ENCODE measurements at places on chromosomes 7 and 10.

DNA sequence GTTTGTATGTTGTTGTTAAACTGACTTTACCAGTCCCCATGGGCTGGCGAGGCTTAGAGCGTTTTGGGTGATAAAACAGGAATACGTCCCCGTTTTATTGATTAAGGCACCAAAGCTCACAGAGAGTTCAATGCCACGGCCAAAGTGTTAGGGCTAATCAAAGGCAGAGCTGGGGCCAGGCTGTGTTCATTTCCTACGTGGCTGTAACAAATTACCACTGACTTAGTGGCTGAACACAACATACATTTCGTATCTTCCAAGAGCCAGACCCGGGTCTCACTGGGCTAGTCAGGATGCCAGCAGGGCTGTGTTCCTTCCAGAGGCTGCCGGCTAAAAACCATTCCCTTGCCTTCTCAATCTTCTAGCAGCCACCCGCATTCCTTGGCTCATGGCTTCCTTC lies 94.4 kb upstream of the HABP2 start:
- H3K36me3 ChIP-seq: no peaks in the 10 kb centered on the region
- peaks cover 1% of the 10 kb centered on the region for H3K27me3 ChIP-seq
- H3K4me1 ChIP-seq: no peaks in the 10 kb centered on the region
- no peak overlapping the region for H3K4me3 ChIP-seq
- no peak overlapping the region for H3K27ac ChIP-seq

- H3K4me1 ChIP-seq: peaks cover 2% of the 10 kb centered on the region
- DNase-seq: no peak
- H3K4me3 ChIP-seq: no peak overlapping the region
- no peaks in the 10 kb centered on the region for H3K36me3 ChIP-seq
- peaks cover 5% of the 10 kb centered on the region for H3K27me3 ChIP-seq
These were observed 7.3 kb downstream of the IL2RA start for GRCh38 chr10:6054884-6055283.

DNA sequence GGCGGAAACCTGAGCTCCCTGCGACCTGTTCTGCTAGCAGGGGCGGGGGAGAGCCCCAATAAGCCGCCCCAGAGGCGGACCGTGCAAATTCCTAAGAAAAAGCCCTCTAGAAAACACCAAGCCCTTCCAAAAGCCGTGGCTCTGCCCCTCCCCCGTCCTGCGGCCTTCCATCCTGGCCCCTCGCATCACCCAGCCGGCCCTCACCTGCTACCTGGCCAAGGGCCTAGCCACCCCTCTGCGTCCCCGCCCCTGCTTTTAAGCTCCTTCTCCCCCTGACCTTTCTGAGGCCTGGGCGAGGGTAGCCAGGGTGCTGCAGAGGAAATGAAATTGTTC lies 24.9 kb downstream of the SKIDA1 start:
- no peak for DNase-seq
- H3K4me1 ChIP-seq: peaks cover 26% of the 10 kb centered on the region
- peak overlapping the region; percentile 46 for H3K4me3 ChIP-seq
- H3K27ac ChIP-seq: no peak overlapping the region

GRCh38 chr10:43138757-43139241 lies 554 bp downstream of the CSGALNACT2 start:
- H3K36me3 ChIP-seq: no peaks in the 10 kb centered on the region
- peak overlapping the region; percentile 92 for H3K4me3 ChIP-seq
- peak overlapping the region; percentile 92 for H3K27ac ChIP-seq
- peaks cover 18% of the 10 kb centered on the region for H3K27me3 ChIP-seq
- H3K4me1 ChIP-seq: peaks cover 32% of the 10 kb centered on the region

DNA sequence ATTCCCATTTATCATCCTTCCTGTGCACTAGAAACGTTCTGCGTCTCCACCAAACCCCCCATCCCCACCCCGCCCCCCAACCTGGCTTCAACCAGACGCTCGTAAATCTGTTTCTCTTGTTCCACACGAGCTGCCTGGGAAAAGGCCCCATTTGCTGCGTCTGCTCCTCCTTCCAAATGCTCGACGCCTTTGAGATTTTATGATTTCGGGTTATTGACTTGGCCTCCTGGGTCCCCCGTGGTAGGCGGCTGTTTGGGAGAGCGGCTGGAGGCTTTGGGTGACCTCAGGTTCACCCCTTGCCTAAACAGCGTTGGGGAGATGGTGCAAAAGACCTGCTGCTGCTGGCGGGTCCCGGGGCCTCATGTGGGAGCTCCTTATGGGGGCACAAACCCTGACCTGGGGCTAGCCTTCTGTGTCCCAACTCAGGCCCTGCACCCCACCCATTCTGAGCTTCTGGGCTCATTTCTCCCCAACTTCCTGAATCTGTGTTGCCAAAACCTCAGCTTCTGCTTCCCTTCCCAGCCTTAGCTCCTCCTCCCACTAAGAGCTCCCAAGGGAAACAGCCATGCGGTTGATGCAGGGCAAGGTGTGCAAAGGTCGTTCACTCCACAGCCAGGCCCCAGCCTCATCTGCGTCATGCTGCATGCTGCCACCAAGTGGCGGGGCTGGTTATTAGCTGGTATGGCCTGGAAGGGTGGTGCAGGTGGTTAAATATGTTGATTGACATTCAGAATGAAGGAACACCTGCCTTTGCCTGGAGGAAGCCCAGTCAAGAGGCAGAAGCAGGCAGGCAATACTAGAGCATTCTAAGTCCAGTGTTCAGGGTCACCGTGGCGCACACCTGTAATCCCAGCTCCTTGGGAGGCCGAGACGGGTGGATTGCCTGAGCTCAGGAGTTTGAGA lies 49.1 kb upstream of the ELN start:
- no peak overlapping the region for H3K27ac ChIP-seq
- peaks cover 18% of the 10 kb centered on the region for H3K4me1 ChIP-seq
- peak; percentile 45 for DNase-seq
- no peaks in the 10 kb centered on the region for H3K36me3 ChIP-seq
- H3K27me3 ChIP-seq: peaks cover 10% of the 10 kb centered on the region

DNA sequence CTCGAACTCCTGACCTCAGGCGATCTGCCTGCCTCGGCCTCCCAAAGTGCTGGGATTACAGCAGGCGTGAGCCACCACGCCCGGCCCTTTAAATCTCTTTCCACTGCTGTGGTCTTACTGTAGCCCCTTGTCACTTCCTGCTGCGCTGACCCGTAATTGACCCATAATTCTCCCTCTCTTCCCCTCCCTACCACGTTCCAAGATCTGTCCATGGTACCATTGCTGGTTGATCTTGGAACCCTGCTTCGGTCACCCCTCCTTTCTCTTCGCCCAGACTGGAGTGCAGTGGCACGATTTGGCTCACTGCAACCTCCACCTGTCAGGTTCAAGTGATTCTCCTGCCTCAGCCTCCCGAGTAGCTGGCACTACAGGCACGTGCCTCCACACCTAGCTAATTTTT lies 6.5 kb downstream of the POR start:
- no peak for DNase-seq
- H3K4me3 ChIP-seq: no peak overlapping the region
- peaks cover 10% of the 10 kb centered on the region for H3K4me1 ChIP-seq
- H3K27ac ChIP-seq: no peak overlapping the region

DNA sequence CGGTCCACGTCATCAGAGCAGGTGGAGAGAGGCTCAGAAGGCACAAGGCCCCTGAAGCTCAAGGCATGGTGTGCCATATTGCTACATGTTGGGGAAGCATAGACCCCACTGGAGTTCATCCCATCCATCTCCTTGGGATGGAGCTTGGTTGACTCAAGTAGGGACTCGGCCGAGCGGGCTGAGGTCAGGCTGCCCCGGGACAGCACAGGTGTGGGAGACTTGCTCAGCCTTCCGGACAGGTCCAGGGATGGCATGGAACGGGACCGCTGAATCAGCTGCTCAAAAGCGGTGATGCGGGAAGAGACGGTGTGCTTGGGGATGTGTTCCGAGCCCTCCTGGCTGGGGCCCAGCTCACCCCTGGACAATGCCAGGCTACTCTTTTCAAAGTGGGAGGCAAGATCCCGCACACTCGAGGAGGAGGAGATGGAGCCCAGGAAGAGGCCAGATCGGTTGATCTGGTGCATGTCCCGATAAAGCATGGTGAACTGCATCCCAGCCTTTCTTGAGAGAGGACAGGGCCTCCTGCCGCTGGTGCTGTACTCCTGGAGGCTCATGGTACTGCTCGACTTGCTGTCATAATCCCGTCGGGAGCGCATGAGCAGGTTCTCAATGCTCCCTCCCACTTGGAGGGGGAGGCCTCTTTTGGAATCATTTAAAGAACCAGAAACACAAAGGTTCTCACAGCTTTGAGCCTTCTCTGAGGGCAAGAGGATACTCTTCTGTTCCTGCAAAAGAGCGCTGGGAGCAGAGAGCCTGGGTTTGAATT lies 65.6 kb upstream of the PDLIM1 start:
- no peak for DNase-seq
- H3K4me1 ChIP-seq: peaks cover 2% of the 10 kb centered on the region
- no peak overlapping the region for H3K4me3 ChIP-seq
- H3K36me3 ChIP-seq: peaks cover 10% of the 10 kb centered on the region
- H3K27me3 ChIP-seq: peaks cover 6% of the 10 kb centered on the region

- no peak for DNase-seq
- no peaks in the 10 kb centered on the region for H3K4me1 ChIP-seq
- no peak overlapping the region for H3K4me3 ChIP-seq
- peaks cover 4% of the 10 kb centered on the region for H3K27me3 ChIP-seq
- H3K27ac ChIP-seq: no peak overlapping the region
- peaks cover 18% of the 10 kb centered on the region for H3K36me3 ChIP-seq
These were observed 55.0 kb downstream of the TRIM24 start for GRCh38 chr7:138515001-138515528.

GRCh38 chr7:134813663-134814396 lies 34.4 kb downstream of the CALD1 start:
- peaks cover 5% of the 10 kb centered on the region for H3K36me3 ChIP-seq
- H3K27ac ChIP-seq: no peak overlapping the region
- no peaks in the 10 kb centered on the region for H3K4me1 ChIP-seq
- no peak for DNase-seq
- H3K4me3 ChIP-seq: no peak overlapping the region

- H3K27ac ChIP-seq: no peak overlapping the region
- no peak for DNase-seq
- no peaks in the 10 kb centered on the region for H3K27me3 ChIP-seq
- no peaks in the 10 kb centered on the region for H3K36me3 ChIP-seq
- H3K4me1 ChIP-seq: peaks cover 14% of the 10 kb centered on the region
These were observed 184.5 kb upstream of the INHBA start for GRCh38 chr7:41887416-41887815.

- no peak overlapping the region for H3K27ac ChIP-seq
- H3K36me3 ChIP-seq: no peaks in the 10 kb centered on the region
These were observed 21.6 kb downstream of the TES start for GRCh38 chr7:116231949-116232348.

DNA sequence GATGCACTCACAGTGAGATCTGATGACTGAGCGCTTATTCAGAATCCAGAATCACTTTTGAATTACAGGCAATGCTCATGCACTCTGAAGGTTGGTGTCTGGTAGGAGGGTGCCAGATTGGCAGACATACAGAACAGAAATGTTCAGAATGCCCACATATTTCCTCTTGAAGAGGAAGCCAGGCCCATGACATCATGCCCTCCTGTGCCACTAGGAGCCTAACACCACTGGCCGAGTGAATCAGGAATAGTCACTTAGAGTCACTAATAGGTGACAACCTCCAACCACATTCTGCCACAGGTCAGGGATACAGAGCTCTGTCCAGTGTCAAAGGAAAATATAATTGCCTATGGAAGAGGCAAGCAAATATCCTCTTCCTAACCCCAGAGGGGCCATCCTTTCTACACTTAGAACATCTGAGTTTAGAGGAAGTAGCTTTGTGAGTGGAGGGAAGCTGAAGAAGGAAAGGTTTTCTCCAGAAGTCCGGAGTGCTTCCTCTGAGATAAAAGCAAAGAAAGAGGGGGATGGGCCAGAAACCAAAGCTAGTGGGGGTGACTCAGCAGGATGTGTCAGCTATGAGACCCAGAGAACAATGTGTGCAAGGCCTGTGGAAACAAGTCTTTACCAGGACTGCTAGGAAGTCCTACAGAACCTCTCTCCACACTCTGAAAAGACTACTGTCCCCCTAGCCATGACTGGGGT lies 838.8 kb downstream of the GRID1 start:
- H3K27ac ChIP-seq: no peak overlapping the region
- no peak for DNase-seq
- H3K27me3 ChIP-seq: no peaks in the 10 kb centered on the region
- peaks cover 5% of the 10 kb centered on the region for H3K36me3 ChIP-seq
- H3K4me1 ChIP-seq: peaks cover 3% of the 10 kb centered on the region

DNA sequence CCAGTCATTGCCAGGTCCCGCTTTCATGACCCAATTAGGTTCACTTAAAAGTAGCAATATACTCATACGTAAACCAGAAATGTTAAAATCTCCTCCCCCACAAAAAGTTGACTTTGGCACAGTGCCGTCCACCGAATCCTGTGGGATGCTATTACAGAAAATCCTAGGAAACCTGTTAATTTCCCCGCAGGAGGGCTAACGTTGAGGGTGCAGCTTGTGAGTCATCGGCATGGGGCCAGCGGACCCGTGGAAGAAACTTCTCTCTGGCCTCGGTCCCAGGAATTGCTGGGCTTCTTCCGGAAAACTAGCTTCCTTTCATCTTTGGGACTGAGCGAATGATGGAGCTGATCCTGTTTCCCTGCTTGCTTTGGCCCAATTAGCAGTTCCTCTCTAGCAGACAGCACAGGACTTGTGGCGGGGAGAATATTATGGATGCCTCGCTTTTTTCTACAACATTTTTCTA lies 13.5 kb downstream of the CRYGN start:
- H3K4me3 ChIP-seq: no peak overlapping the region
- peaks cover 1% of the 10 kb centered on the region for H3K27me3 ChIP-seq
- no peak for DNase-seq
- H3K36me3 ChIP-seq: peaks cover 12% of the 10 kb centered on the region
- peaks cover 3% of the 10 kb centered on the region for H3K4me1 ChIP-seq
- no peak overlapping the region for H3K27ac ChIP-seq

DNA sequence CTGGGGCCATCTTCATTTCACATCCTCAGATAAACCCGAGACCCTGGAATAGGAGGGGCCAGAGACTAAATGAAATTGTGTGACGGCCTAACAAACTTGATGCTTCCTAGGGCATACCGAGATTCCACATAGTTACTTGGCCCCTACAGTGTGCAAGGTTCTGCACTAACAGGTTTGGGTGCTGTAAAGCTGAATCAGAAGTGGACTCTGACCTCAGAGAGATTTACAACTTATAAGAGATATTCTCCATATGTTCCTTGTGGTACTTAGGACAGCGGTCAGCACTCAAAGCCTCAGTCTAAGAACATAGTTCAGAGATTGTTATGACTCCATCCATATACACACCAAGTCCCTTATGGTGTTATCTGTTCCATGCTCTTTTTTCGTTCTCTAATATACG lies 55.1 kb upstream of the FHIP2A start:
- peak overlapping the region; percentile 44 for H3K4me3 ChIP-seq
- peaks cover 5% of the 10 kb centered on the region for H3K27me3 ChIP-seq
- H3K36me3 ChIP-seq: no peaks in the 10 kb centered on the region
- no peak for DNase-seq
